Sigmoid colon (tissue), 7 donors: ENCODE measurements at places on chromosomes 6 and 20.

DNA sequence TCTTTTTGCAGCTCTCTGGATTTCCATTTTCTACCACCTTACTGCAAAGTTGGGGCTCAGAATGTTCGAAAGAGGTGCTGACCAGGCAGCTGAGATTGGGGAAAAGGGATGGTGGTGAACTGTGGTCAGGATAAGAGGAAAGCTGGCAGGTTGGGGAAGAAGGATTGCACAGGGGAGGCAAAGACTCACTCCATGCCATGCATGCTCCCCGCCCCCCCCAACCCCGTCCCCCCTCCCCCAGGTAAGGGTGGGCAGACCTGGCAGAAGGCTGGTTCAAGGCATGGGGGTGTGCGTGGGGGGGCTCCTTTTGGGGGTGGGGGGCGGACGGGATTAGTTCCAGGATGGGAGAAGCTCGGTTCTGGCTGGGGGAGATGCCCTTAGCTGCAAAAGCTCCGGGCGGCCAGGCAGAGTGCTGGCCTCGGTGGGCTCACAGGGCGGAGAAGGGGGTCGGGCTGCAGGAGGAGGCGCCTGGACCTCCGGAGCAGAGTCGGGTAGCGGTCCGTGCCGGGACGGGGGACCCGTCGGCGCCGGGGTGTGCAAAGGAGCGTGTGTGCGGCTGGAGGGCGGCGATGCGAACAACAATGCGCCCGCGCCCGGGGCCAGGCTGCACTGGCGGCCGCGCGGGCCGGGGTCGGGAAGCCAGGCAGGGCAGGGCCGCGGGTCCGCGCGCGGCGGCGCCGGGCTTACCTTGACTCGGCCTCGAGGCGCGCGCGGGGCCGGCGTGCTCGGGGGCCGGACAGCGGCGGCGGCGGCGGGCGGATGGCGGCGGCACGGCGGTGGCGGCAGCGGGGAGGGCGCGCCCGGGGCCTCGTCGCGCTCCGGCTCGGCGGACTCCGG is 880 bp downstream of the ADNP start:
- peaks cover 34% of the 10 kb centered on the region for H3K4me1 ChIP-seq
- H3K4me3 ChIP-seq = peak overlapping the region; percentile 84
- peaks cover 10% of the 10 kb centered on the region for H3K36me3 ChIP-seq
- DNase-seq = no peak

DNA sequence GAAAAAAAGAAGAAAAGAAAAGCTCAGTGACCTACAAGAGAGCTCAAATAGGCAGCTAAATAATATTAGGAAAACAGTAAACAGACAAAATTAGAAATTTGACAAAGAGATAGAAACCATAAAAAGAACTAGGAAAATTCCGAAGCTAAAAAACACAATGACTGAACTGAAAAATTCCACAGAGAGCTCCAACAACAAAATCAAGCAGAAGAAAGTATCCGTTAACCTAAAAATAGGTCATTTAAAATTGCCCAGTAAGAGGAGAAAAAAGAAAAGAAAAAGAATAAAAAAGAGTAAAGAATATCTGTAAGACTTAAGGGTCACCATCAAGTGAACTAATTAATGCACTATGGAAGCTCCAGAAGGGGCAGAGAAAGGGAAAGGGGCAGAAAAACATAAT is 6.6 kb upstream of the ECHDC1 start:
- H3K4me3 ChIP-seq = no peak overlapping the region
- H3K27me3 ChIP-seq = no peaks in the 10 kb centered on the region
- no peak overlapping the region for H3K27ac ChIP-seq
- no peak for DNase-seq
- H3K36me3 ChIP-seq = no peaks in the 10 kb centered on the region

DNA sequence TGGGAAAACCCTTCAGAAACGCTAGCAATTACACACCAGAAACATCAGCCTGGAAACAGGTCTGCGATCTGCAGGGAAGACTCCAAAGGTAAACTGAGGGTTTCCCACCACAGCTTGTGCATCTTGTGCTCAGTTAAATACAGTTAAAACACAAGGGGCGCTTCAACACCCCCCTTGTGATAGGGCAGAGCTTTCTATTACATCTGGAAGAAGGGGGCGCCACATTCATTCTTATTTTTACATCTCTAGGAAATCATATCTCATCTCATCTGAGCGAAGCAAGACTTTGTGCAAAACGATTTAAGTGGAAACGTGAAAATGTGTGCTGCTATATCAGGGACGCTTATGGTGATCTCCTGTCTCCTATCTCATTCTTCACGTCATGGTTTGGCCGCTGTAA is 58.5 kb downstream of the PRND start:
- no peak for DNase-seq
- no peaks in the 10 kb centered on the region for H3K4me1 ChIP-seq
- H3K27me3 ChIP-seq = no peaks in the 10 kb centered on the region
- H3K4me3 ChIP-seq = no peak overlapping the region
- peaks cover 16% of the 10 kb centered on the region for H3K36me3 ChIP-seq

DNA sequence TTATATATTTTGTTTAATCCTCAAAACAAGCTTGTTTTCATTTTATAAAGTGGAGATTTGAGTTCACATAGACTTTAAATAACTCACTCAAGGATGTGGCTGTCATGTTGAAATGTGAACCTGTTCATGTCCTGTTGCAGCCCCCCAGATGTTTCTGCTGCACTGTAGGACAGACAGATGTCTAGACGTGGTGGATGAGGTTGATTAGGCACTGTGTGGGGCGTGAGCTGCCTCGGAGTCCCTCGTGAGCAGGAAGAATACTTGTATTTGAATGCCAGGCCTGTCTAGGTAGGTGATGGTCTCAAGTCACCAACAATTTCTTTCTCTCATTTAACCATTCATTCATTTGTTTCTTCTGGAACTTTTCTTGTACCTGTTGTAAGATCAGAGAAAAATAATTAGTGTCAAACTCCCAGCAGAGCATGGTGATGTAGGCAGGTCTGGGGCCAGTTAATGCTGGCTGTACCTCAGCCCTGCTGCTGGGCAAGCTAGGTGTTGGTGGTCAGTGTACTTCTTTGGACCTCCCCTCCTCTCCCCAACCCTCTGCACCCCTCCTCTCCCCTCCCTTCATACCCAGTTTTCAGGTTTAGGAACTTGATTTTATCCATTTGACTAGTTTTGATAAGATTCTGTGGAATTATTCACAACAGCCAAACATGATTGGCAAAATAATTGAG is 34.0 kb downstream of the AFDN start:
- H3K4me1 ChIP-seq = peaks cover 49% of the 10 kb centered on the region
- no peaks in the 10 kb centered on the region for H3K36me3 ChIP-seq
- no peak overlapping the region for H3K27ac ChIP-seq
- DNase-seq = no peak
- no peaks in the 10 kb centered on the region for H3K27me3 ChIP-seq

DNA sequence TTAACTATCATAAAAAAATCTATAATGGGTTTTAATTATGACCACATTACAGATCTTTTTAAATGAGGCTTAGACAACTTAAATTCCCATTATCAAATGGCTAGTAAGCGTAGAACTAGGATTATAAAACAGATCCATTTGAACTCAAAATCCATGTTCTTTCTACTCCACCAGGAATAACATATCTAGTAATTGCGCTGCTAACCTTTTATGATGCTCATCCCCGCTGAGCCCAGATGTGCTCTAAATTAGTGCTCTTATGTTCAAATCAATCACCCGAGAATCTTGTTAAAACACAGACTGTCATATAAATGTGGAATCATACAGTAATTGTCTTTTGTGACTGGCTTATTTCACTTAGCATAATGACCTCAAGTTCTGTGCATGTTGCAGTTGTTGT is 903.1 kb downstream of the PHF3 start:
- no peaks in the 10 kb centered on the region for H3K27me3 ChIP-seq
- no peaks in the 10 kb centered on the region for H3K4me1 ChIP-seq
- H3K27ac ChIP-seq = no peak overlapping the region
